ENCODE measurements at places on chromosomes 7 and 10. TPM values are rescaled to one million over a fixed set of nuclear protein-coding genes. Genes with fewer than 3 reads are reported as not detected.

The SPDYE18 gene
- not detected for total RNA-seq

The MRC1 gene
- total RNA-seq, result 33.8 TPM

The INHBA gene
- 5.4 TPM for total RNA-seq

DNA sequence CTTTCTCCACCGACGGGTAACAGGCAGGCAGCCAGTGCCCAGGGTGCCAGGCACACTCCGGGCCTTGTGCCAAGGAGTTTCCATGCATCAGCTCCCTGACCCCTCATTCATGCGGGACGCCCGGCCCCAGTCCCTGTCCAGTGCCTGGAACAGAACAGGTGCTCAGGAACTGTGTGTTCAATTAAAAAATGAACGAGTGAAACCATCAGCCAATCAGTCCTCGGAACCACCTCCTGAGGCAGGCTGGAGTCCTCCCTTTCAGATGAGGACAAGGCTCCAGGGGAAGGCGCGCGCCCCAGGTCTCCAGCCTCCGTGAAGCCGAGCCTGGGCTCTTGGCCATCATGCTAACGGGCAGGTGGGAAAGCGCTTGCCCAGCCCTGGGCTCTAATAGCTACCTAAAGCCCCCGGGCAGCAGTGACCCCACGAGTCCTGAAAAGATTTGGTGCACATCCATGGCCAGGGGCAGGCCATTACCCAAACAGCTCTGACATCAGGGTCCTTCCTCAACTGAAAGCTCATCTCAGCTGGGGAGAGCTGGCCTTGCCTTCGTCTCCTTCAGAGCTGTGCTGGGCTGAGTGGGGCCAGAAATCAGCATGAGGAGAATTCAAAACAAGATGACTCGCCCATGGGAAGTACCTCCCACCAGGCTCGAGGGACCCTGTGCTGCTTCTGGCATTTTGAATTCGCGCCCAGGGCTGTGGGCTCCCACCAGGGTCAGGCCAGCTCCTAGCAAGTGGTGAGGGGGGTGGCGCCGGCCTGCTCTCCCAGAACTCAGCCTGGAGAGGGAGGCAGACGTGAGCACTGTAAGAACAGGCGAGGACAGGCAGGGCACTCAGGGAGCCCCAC lies 200.5 kb downstream of the MAD1L1 start:
- H3K4me1 ChIP-seq, result no peaks in the 10 kb centered on the region
- no peak overlapping the region for H3K4me3 ChIP-seq
- no peaks in the 10 kb centered on the region for H3K36me3 ChIP-seq
- DNase-seq, result no peak
- H3K27ac ChIP-seq, result no peak overlapping the region

DNA sequence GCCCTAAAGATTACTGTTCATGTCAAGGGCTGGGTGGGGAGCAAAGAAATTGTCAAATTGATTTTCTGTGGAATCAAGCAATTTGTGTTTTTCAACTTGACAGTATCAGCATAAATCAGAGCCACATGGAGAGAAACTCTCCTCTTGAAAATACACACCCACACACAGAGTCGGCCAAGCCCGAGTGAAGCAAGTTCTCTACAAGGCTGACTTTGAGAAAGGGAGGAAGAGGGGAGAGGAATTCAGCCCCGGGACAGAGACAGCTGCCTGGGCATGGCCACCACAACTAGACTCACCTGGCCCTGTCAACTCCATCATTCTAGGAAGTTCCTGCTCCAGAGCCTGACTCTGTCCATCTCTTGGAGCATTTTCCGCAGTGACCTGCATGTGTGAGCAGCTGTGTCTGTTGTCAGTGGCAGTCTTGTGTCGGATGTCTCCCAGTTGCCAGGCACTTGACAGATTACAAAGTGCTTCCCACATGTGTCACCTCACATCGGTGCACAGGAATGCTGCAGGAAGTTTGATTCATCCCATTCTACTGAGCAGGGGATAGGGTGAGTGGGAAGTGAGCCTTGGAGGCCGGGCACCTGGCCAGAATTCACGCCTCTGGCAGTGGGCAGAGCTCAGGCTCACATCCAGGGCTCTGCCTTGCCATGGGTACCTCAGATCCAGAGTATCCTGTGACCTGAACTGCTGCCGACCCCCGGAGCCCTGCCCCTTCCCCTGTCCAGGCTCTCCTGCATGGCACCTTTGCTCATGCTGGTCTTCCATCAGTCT lies 37.9 kb downstream of the ADAM12 start:
- no peaks in the 10 kb centered on the region for H3K36me3 ChIP-seq
- no peak for DNase-seq
- H3K4me3 ChIP-seq, result no peak overlapping the region
- no peak overlapping the region for H3K27ac ChIP-seq
- H3K4me1 ChIP-seq, result no peaks in the 10 kb centered on the region

GRCh38 chr10:105597312-105597711 lies 956.2 kb downstream of the SORCS3 start:
- H3K4me3 ChIP-seq, result no peak overlapping the region
- H3K36me3 ChIP-seq, result no peaks in the 10 kb centered on the region
- no peaks in the 10 kb centered on the region for H3K4me1 ChIP-seq
- no peaks in the 10 kb centered on the region for H3K27me3 ChIP-seq
- DNase-seq, result no peak

DNA sequence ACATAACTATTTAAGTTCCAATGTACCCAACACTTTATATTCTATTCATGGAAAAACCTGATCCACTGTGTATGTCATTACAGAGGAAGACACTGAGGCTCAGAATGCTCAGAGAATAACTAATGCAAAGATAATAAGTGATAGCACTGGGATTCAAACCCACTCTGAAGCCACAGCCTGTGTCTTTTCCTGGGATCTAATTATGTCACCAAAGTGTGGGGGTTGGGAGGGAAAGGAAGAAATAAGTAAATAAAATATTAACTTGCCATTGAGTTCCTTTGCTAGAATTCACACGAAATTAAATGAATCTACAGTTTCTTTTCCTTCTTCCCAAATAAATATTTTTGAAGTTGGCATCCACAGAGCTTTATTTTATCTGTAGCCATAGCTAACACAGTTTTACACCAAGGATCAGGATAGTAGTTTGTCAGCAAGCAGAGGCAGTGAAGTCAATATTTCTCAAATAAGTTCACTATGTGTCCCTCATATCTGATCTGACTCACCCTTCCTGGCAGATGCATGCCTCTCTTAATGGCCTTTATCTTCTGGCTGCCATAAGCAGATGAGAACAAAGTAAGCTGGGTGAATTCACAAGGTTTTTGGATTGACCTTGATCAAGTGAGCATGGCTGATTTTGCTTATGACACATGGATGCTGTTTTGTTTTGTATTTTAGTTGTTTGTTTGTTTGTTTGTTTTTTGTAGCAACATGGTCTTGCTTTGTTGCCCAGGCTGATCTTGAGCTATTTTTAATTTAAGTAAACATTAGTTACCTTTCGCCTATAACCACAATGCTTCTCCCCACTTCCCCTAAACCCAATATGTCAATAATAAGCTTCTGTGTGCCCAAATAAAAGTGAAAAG lies 6.3 kb downstream of the RAPGEF5 start:
- no peaks in the 10 kb centered on the region for H3K36me3 ChIP-seq
- no peaks in the 10 kb centered on the region for H3K27me3 ChIP-seq
- H3K4me3 ChIP-seq, result no peak overlapping the region
- H3K4me1 ChIP-seq, result no peaks in the 10 kb centered on the region
- no peak overlapping the region for H3K27ac ChIP-seq

GRCh38 chr7:99203092-99203491 lies 4.8 kb downstream of the KPNA7 start:
- H3K27ac ChIP-seq, result no peak overlapping the region
- no peaks in the 10 kb centered on the region for H3K4me1 ChIP-seq
- H3K36me3 ChIP-seq, result no peaks in the 10 kb centered on the region
- no peak for DNase-seq

Data from uterus (tissue), 4 donors.